ENCODE measurements at places on chromosomes 1 and 21. TPM values are rescaled to one million over a fixed set of nuclear protein-coding genes. Genes with fewer than 3 reads are reported as not detected.

DNA sequence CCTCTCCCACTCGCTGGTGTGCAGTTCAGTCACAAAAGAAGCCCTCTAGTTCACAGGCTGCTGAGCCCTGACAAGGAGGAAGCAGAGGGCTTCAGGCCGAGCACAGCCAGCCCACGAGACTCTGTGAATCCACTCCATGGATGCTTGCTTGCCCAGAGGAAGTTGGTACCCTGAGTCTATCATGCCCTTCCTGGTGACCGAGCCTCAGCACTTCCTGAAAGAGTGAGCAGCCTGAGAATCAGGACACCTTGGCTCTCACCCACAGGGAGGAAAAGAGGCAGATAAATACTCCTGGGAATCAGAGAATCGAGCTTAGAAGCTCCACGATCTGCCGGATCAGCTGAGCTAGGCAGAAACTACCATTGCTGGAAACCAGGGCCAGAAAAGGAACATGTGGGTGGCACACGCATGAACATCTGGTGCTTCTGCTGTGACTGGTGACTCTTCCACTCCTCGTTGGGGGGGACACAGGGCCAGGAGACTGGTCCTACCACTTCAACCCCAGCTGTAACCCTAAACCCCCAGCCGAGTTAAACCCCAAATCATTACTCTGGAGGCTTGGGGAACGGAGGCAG lies 376.3 kb upstream of the CAMK1G start:
- DNase-seq: no peak

DNA sequence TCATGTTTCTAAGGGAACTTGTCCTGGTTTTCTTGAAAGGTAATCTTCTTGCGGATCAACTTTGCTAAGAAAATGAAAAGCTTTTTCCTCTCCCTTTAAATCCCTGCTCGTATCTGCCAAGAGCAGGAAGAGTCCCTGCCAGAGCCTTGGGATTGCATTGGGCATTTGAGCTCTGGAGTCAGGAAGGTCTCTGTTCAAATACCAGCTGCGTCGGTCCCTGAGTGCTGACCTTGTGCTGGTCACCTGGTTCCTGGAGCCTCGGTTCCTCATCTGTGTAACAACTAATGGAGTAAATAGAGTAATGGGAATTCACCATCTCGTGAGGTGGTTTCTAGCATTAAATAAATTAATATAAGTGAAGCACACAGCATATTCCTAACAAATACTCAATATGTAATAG lies 274.6 kb upstream of the TMEM51 start:
- DNase-seq: no peak

- no peak for DNase-seq
These were observed 11.2 kb upstream of the CREG1 start for GRCh38 chr1:167564612-167565270.

Gene MROH7
- 11.8 TPM for total RNA-seq

Gene THBS3
- total RNA-seq: 20.0 TPM

Gene KCNA10
- not detected for total RNA-seq

Data from left colon (tissue), 2 donors.